Osteoblast (primary cell): ENCODE measurements at places on chromosomes 2 and 18. TPM values are rescaled to one million over a fixed set of nuclear protein-coding genes. Genes with fewer than 3 reads are reported as not detected.

Gene IL18RAP
- not detected in 2 replicates for total RNA-seq

Gene CCT7
- 180 and 200 TPM in 2 replicates for total RNA-seq

DNA sequence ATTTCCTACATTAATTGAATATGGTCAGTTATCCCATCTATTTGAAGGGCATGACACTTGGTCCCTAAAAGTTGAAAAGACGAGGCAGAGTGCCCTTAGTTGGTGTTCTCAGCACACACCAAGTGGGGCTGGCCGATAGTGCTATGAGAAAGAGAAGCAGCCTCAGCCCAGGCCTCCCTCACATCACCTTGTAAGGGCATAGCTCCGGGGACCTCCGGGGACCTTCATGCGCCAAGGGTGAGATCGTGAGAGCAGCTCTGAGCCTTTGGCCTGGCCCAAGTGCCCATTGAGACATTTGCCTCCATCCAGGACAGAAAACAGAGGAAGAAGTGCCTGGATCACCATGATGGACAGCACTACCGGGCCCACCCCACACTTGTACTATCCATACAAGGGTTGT lies 244.3 kb upstream of the COPS8 start:
- no peak for DNase-seq

GRCh38 chr2:226489775-226490541 lies 309.7 kb downstream of the IRS1 start:
- peak; percentile 85 for DNase-seq

DNA sequence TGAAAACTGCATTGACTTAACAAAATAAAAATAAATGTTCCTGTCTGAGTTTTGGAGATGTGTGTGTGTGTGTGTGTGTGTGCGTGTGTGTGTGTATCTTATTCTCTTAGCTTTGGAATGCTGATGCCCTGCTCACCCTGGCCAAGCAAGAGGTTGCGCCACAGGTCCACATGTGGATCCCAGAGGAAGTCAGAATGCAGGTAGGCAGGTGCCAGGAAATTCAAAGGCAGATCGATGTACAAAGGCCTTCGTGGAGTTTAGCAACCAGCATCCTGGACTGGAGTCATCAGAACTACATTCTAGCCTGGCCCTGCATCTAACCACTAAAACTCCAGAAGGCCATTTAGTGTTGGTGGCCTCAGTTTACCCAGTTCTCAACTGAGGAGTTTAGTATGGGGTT lies 12.4 kb downstream of the G6PC2 start:
- no peak for DNase-seq
